ENCODE measurements at places on chromosomes 13 and 19.
A peak's percentile ranks its signal among the peaks of the same experiment; 100 is the strongest.

- no peak for DNase-seq
Measured at GRCh38 chr19:6020166-6020882, 42.4 kb upstream of the RANBP3 start.

GRCh38 chr19:56917529-56917928 lies 77.0 kb upstream of the PEG3 start:
- no peak for DNase-seq

GRCh38 chr19:8512115-8512967 lies 1.6 kb downstream of the ZNF414 start:
- peak; percentile 50 for DNase-seq

DNA sequence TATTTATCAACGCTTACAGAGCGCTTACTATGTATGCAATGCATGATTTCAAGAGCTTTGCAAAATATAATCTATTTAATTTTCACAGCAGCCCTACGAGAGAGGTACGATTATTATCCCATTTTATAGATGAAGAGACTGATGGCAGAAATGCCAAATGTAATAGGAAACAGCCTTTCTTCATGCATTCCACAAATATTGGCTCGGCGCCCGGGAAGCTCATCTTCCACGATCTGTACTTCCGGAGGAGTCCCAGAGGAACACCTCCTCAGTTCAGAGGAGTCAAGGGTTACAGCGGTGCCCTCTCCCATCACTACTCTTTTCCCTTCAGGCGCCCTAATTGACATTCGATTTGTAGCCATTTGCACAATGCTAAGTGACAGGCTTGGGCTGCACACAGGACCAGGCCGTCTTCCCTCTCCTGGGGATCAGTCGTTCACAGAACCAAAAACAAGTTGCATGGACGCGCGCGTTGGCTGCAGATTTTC lies 1.1 kb upstream of the ARHGAP35 start:
- DNase-seq: no peak

- DNase-seq: no peak
Measured at GRCh38 chr13:40370661-40371060, 295.8 kb downstream of the FOXO1 start.

DNA sequence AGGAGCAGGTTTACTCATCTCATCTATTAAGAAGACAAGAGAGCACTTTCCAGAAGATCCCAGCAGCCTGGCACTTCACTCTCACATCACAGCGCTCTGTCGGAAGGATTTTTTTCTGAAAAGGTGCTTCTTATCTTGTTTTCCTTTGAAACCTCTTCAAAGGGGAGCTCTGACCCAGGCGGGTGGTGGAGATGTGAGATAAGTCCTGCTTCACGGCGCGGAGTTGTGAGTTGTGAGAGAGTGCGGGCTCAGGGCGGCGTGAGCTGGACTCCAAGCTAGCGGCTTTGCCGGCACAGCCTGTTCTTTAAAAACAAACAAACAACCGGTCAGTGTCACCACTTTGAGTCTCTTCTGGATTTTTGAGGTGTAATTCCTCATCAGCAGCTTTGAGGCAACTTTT lies 169.0 kb upstream of the ARGLU1 start:
- DNase-seq: no peak

GRCh38 chr19:7923295-7924191 lies 2.4 kb downstream of the CTXN1 start:
- no peak for DNase-seq

DNA sequence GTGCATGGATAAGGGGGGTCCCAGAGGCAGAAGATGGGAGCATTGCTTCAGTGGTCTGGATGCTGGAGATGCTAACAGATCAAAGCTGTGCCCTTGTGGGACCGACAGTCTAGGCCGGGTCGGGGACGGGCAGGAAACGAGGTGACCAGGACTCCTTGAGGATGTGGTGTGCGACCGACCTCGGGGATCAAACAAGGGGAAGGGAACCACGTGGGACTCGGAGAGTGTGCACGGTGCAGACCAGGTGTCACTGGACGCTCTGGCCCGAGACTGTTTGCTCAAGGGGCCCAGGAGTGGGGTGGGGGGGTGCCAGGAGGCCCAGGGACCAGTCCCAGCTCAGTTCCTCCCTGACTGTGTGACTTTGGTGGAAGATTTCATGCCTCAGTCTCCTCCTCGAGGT lies 6.0 kb downstream of the NFIC start:
- no peak for DNase-seq

DNA sequence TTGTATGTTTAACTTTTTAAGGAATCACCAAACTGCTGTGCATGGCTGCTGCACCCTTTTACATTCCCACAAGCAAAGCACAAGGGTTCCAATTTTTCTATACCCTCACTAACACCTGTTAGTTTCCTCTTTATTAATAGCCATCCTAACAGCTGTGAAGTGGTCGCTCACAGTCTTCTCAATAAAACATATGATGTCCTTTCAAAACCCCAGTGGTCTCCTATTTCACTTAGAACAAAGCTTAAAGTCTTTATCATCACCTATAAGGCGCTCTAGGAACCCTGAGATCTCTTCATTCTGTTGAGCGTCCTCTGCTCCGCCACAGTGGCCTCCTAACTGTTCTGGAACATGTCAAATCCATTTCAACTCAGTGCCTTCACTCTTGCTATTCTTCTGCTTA lies 400.5 kb downstream of the KLF12 start:
- no peak for DNase-seq

- no peak for DNase-seq
Measured at GRCh38 chr13:77417897-77418296, 91.0 kb upstream of the MYCBP2 start.

DNA sequence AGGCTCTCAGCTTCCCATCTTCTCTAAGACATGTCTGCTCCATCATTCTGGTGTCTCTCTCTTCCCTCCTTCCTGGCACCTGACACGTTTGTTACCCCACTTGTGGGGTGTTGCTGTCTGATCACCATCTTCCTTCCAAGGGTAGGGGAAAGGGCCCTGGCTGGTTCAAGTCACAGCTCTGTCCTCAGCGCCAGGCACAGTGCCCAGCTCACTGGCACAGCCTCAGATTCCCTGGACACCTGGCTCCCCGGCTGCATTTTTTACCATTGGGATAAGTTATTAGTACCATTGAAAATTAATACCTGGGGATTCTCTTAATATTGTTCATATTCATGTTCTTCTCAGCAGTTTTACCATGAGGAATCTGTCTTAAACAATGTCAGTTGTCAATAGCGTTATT lies 50.8 kb upstream of the LDLR start:
- no peak for DNase-seq

- DNase-seq: no peak
Measured at GRCh38 chr19:1384478-1385110, 887 bp downstream of the NDUFS7 start.

Measured in activated CD4-positive, CD25-positive, alpha-beta regulatory T cell treated with anti-CD3 and anti-CD28 coated beads, Interleukin-2, amount 50 U/mL, for 72 hours (primary cell).